ENCODE measurements at places on chromosomes 11 and 22.

- no peak for DNase-seq
These were observed 20.5 kb upstream of the CCDC134 start for GRCh38 chr22:41779929-41780505.

- DNase-seq: no peak
These were observed 131.4 kb upstream of the UBASH3B start for GRCh38 chr11:122523846-122524805.

GRCh38 chr11:131814108-131814507 lies 443.7 kb downstream of the NTM start:
- DNase-seq: no peak

- DNase-seq: no peak
These were observed 689 bp upstream of the SART1 start for GRCh38 chr11:65960824-65961266.

DNA sequence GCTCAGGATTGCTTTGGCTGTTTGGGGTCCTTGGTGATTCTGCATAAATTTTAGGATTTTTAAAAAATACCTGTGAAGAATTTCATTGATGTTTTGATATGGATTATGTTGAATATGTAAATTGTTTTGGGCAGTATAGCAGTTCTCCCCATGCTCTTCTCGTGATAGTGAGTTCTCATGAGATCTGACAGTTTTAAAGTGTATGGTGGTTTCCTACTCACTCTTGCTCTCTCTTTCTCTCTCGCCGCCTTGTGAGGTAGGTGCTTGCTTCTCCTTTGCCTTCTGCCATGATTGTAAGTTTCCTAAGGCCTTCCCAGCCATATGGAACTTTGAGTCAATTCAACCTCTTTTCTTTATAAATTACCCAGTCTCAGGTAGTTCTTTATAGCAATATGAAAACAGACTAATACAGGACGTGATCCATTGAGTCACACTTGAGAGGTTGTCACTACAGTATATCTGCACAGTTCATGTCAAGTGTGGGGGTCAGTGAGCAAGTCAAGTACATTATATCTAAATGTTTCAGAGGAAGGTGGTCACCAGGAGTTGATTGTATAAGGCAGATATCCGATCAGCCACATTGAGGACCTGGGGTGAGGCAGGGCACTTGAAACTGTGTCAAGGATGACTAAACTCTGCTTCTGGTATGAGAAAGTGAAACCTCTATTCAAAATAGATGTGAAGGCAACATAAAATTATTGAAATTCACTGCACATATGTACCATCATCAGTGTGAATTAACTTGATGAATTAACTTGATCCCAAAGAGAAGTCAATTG lies 70.7 kb upstream of the CCDC179 start:
- no peak for DNase-seq

GRCh38 chr11:77082838-77083565 lies 16.2 kb downstream of the CAPN5 start:
- peak; percentile 10 for DNase-seq

DNA sequence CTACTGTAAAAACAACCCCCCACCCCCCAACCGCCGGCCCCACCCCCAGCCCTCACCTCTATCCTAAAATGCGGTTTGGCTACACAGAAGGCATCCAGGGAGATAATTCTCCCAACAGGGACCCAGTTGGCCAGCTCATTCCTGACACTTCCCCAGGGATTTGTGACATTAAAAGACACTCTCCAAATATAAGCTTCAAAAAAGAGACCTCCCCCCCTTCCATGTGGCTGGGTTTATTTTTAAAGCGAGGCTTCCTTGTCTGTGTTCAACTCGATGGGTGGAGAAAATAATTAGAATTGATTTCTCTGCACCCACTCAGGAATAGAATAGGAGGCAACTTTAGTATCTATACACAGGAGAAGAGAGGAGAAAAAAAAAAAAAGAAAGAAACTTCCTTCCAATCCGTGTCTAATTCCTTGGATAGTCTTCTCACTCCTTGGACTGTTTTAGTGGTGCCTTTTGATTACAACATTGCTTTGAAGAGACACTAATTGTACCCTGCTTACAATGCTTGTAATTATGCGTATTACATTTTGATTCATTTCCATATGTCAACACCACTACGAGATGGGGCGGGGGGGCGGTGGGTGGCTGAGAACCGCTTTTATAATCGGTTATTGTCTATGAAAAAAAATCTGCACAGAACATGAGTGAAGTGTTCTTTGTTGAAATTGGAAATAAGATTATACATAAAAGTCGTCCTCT lies 500.4 kb downstream of the MIAT start:
- DNase-seq: no peak

DNA sequence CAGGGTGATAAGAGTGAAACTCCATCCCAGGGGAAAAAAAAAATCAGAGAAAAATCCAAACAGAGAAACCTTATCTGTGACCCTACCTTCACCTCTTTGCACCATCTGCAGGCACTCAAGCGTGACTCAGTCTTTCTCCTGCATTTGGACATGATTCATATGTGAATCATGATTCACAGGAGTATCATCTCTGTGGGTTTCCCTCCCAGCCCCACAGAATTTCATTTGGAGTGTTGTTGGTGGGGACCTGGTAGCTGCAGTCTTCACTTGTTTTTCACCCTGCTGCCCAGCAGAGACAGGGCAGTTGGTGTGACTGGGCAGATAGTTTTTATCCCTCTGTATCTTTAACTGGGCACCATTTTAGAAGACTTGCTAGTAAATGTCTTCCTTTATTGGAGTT lies 75.7 kb downstream of the DEPDC5 start:
- no peak for DNase-seq

GRCh38 chr11:131254254-131254653 lies 116.2 kb upstream of the NTM start:
- DNase-seq: no peak

GRCh38 chr22:44669561-44669976 lies 32.4 kb upstream of the PRR5 start:
- no peak for DNase-seq

GRCh38 chr11:12245549-12246016 lies 131.8 kb upstream of the PARVA start:
- no peak for DNase-seq

DNA sequence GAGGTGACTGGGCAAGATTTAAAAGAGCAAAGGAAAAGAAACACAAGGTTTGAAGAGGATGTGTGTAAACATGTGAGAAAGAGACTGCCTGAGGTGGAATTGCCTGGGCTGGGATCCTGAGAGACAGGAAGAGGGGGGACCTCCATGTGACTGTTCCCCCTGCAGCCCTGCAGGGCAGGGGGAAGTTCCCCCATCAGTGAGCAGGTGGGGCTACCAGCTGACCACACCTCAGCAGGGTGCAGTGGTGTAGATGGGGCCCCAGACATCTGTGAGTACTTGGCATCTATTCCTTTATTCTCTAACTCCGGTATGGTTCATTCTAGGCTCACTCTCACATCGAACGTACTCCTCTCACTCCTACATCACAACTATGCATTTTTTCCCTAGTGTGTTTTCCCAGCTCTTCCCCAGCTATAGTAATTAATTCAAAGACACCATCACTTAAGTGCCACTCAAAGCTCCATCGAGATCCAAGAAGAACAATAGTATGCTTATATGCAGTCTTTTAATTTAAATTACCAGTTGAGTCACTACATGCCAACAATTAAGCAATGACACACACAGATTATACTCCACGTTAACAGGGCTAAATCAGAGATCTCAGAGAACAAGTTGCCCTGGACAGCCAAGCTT lies 42.7 kb downstream of the LGR4 start:
- DNase-seq: no peak

DNA sequence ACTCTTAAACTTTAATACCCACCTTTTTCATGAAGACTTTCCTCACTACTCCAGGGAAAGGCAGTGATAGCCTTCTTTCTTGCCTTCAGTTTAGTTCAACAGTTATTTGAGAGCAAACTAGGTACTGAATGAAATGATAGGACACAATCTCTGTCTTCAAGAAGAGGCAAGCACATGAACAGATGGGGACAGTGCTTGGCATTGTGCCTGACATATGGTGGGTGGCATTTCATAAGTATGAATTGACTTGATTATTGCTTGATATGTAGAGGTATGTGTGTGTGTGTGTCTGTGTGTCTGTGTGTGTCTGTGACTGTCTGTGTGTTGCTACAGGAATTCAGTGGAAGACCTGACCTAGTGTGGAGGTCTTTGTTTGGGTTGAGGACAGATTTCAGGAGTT lies 504.1 kb downstream of the NELL1 start:
- DNase-seq: no peak

GRCh38 chr22:32048069-32048468 lies 5.0 kb downstream of the SLC5A1 start:
- no peak for DNase-seq

GRCh38 chr11:62612366-62613290 lies at the start of the genes EML3 and ROM1:
Gene EML3, minus strand, starts transcription at chr11:62612775. Its CDS starts 318 bp downstream, at chr11:62612457.
Gene ROM1, plus strand, starts transcription at chr11:62613257. Its CDS starts 25 bp downstream, at chr11:62613282.
- peak; percentile 79 for DNase-seq

DNA sequence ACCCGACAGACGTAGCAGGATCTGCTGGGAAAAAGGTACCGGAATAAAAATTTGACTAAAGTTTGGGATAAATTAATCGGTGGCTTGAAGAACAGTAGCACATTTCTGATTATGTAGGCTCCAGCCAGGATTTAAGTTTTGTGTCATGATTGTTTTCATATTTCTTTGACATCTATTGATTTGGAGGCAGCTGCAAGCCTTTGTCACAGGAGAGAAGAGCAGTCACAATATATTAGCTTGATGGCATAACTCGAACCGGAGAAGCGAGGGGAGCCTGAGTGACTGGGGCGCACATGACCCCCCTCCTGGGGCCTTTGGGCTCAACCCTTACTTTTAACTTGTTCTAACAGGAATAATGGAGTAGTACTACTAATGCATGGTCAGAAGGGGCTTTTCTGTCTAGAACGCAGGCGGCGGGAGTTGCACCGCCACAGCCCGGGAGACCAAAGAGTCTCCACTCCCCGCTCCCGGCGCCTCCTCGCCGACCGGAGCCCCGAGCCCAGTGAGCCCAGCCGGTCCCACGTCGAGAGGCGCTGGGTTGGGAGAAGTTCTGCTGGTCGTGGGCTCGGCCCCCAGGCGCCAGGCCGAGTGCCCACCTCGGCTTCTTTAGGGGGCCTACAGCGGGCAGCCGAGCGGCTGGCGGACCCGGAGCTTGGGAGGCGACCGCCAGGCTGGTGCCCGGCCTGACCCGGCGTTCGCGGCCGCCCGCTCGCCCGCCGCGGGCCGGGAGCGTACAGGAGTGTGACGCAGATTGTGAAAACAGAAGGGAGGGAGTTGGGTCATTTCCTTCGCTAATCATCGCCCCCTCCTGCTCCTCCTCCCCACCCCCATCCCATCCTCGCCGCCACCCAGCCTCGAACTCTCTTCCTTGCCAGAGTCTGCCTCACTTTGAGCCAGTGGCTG lies 15.7 kb upstream of the PAX6 start:
- DNase-seq: no peak

DNA sequence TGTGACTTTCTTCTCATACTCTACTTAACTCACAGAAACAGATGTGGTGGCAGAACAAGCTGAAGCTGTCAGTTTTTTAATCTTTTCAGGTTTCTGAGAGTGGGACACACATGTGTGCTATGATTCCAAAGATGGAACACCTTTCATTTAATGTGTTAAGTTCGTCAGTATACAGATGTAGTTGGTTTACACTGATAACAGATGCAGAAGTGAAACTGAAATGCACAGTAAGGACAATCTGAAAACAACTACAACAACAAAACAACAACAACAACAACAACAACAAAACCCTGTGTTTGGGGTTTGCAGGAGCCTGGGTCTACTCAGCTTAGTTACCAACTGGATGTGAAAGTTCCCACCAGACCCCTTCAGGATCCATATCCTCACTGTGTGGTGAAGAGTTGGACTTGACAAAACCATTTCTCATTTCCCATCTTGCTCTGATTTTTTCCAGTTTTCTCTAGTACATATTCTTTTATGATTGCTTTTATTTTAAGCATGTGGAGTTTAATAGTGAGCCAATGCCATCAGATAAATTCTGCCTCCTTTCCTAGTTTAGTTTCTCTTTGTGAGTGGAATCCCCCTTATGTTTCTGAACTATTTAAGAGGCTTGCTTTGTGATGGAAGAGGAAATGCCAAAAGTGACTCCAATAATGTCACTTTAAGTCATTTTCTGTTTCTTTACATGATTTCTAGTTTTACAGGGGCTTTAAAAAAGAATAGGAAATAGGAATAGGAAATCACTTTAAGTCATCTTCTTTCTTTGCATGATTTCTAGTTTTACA lies 47.8 kb downstream of the ARHGAP42 start:
- no peak for DNase-seq

GRCh38 chr11:115167456-115167855 lies 336.8 kb downstream of the CADM1 start:
- DNase-seq: no peak

DNA sequence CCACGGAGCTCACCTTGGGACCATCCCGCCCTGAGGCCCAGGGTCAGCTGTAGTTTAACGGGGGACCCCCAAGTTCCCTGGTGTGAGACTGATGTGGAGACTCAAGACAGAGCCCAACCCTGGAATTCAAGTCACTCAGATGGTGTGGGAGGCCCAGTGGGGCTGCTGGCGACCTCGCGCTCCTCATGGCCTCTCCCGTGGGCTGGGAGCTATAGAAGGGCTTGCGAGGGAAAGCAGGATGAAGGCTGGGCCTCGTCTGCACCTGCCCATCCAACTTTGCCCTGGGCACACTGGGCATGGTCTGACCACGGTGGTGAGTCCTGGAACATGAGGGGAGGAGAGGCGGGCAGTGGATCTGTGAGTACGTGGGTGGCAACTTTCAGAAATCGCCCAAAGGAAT lies 13.6 kb upstream of the TTLL12 start:
- no peak for DNase-seq

DNA sequence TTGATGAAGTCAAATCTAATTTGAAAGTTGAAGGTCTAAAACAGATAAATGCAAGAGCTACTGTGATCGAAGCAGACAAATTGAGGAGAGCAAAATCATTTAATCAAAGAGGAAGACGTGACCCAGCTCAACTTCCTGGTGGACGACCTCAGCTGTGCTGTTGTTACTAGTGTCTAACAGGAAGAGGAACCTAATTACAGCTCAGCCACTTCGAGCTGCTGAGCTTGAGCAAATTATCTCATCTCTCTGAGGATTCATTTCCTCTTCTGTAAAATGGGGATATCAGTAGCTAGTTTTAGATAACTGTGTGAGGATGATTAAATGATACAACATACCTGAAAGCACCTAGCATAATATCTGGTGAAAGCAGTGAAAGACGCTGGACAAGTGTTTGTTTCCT lies 48.6 kb upstream of the OLFML1 start:
- no peak for DNase-seq

DNA sequence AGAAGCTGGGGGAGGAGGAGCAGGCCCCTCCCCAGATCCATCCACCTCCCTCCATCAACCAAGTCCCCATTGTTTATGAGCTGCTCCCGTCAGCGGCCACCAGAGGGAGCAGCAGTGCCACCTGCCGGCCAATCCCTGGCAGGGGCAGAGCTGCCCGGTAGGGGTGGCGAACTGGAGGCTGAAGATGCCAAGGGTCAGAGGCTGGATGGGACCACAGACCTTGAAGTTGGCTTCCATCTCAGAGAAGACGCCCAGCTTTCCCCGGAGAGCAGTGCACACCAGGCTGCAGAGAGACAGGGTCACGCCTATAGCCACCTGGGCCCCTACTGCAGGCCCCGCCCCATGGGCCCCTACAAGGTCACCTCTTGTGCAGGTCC lies 3.6 kb downstream of the FIBP start:
- peak; percentile 68 for DNase-seq

GRCh38 chr22:27154717-27155116 lies 497.3 kb downstream of the MIAT start:
- no peak for DNase-seq

- DNase-seq: no peak
These were observed 10.3 kb upstream of the BDNF start for GRCh38 chr11:27710536-27710935.

GRCh38 chr11:120561286-120561685 lies 49.7 kb downstream of the GRIK4 start:
- no peak for DNase-seq
